Putamen (tissue), 1 donor: ENCODE measurements at places on chromosomes 4 and X.

DNA sequence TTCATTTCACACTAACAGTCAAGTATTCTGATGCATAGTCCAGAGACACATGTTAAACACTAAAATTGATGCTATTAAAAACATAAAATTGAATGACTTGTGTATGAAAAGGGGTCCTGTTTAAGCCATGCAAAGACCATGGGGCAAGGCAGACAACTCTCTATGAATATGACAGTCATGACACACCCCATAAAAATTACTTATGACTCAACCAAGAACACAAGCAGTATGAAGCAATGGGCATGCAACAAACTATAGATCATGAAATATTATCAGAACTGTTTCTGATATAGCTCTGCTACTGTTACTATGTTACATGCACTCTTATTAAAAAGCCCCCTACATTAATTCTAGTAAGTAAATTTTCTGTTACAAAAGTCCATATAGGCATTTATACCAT is 57.5 kb upstream of the ZCCHC13 start:
- no peak for DNase-seq

- DNase-seq: no peak
Observed at GRCh38 chr4:125780747-125781146, 466.0 kb downstream of the FAT4 start.

GRCh38 chr4:143616771-143617170 is 83.7 kb downstream of the FREM3 start:
- DNase-seq: no peak

DNA sequence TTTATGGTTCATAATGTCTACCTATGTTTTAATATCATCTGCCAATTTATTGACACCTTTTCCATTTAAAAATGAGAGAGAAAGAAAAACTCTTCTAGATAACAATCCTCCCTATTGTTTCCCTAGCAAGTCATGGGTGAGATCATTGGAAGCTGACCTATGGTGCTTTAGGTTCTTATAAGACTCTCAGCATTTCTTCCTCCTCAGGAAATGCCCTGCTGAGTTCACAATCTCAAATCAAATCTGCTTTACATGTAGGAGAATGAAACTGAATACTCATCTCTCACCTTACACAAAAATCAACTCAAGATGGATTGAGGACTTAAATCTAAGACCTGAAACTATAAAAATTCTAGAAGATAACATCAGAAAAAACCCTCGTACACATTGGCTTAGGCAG is 267.4 kb downstream of the RAPGEF2 start:
- no peak for DNase-seq

DNA sequence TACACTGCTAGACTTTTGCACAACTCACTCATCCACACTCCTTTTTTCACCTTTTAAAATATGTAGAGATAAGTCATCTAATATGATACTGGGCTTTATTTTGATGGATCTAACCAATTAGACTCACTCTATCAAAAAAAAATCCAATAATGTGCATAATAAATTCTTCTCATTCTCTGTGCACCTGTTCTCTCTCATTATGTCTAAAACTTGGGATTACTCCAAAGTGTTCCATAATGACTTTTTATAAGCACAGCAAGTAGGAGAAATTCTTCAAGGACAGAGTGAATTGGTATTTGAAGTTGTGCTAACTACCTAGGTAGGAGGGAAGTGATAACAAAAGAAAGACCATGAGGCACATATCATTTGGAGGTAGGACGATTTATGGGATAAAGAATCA is 1438.8 kb downstream of the PCDH7 start:
- no peak for DNase-seq

DNA sequence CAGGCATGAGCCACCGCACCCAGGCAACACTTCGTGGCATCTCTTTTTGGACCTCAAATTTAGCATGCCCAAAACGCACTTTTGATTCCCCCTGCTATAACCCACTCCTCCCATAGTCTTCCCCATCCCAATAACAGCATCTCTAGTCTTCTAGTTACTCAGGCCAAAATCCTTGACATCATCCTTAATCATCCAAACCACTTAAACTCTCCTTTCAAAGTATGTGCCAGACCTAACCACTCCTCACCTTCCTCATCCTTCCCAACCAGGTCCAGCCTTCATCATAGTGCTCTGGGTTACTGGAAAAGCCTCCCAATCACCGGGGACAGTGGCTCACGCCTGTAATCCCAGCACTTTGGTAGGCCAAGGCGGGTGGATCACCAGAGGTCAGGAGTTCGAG is 41.9 kb downstream of the AFAP1 start:
- no peak for DNase-seq

GRCh38 chr4:28682847-28683246 is 1822.2 kb downstream of the STIM2 start:
- DNase-seq: no peak

DNA sequence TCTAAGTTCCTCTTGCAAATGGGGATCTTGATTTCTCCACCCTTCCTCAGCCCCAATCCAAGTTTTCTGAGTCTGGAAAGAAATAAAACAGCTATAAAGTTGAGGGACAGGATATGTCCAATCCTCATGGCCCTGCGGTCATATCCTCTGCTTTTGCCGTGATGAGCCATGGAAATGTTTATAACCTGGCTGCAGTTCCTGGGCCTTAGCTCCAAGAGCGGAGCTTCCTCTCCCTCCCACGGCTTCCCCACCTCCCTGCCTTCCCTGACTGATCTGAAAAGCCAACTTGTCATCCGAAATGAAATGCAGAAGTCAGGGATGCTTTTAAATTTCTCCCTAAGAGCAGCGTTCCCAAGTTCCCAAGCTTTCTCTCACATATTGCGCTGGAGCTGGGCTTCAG is 221.5 kb upstream of the SFRP2 start:
- DNase-seq: peak; percentile 34

DNA sequence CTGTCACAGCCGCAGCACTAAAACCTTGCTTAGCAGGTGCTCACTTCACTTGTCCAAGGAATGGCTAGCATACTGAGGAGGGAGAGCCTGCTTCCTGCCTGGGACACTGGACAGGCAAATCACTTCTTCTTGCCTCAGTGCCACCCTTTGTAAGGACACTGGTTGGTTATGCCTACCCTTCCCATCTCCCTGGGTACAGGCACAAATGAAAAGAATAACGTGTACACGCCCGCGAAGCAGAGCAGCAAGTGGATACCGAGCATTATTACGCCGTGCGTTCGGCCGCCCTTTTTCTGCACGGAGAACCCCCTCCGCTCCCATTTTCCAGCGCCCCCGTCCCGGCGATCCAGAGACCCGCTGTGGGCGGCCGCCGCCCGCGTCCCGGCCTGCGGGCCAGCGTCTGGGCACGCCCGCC is 338 bp upstream of the KLHL2 start:
- DNase-seq: peak; percentile 42

GRCh38 chrX:100363896-100364295 is 46.2 kb downstream of the PCDH19 start:
- no peak for DNase-seq

DNA sequence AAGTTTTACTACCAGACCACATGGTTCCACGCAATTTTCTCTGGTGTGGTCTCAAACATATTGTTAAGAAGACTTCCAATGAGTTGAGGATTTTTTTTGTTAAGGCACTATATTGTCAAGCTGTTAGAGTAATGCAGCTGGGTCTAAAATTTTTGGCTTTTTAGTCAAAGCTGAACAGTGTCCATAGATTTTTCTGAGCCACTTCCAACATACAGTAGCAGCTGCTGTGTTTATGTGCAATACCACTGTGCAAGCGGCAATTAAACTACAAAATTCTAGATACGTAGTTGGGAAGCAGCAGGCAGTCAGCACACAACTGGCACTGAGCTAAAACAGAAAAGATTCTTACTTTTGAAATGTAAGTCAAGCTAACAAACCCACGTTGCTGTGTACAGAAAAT is 1551.1 kb upstream of the AGA start:
- DNase-seq: no peak
